ENCODE measurements at places on chromosomes 6 and 20.

- DNase-seq: no peak
Measured at GRCh38 chr6:140847262-140847645, 1285.5 kb upstream of the GJE1 start.

DNA sequence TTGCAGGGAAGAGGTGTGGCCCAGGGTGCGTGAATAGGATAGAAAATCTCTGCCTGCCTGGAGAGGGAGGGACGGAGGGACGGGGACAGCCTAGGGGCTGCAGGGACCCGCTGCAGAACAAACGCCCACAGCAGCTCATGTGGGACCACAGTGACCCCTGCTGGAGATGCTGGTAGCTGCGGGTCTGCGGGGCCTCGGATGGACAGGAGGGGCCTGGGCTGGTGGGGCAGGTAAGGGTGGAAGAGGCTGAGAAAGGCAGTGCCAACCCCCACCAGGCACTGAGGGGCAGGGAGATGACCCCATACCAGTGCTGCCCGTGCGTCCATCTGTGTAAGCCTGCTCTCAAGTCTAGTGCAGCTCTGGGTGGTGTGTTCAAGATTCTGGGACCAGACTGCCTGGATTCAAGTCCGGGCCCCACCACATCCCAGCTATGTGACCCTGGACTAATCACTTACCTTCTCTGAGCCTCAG, 39.4 kb downstream of the KIAA1755 start:
- DNase-seq: peak; percentile 58

DNA sequence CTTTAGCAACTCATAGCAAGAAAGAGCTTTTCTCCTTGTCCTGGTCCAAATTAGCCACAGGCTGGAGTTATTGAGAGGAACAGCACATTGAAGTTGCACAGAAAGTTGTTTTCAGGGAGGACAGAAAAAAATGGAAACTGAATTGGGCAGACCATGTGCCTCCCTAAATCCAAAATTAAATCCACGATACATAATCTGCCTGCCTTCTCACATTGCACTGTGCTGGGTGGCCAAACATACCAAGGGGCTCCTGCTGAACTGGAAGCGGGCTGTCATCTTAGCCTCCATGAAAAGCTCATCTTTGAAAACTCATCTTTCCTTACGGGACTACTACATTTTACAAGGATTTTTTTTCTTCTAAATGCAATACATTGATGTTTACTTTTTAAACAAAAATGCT, 59.9 kb downstream of the TNFAIP3 start:
- DNase-seq: no peak

DNA sequence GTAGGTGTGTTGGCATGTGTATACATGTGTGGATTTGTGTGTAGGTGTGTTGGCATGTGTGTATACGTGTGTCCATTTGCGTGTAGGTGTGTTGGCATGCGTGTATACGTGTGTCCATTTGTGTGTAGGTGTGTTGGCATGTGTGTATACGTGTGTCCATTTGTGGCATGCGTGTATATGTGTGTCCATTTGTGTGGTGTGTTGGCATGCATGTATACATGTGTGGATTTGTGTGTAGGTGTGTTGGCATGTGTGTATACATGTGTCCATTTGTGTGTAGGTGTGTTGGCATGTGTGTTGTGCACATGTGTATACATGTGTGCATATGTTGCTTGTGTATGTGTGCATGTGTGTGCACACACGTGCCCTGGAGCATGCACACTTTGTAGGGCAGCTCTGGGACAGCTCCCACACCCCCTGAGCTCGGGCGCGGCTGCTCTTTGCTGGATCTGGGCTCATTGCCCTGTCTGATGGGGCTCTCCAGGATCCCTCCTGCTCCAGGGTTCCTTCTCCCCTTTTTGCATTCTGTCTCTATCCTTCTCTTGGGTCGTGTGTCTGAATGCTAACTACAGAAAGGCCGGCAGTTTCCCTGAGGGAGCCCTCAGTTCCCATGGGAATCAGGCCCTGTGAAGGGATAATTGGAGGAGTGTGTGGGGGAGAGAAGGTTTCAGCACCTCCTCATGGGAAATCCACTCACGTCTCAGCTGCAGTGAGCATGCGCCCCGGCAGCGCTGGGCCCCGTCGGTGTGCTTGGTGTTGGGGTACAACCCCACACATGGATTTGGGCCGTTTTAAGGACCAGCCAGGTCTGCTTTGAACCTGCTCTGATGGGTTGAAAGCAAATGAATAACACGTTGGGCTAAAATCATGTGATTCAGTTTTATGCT, 102.0 kb downstream of the ERMARD start:
- DNase-seq: no peak

GRCh38 chr20:33835615-33836172, 24.5 kb downstream of the CHMP4B start:
- DNase-seq: no peak

- no peak for DNase-seq
Measured at GRCh38 chr6:2109796-2110195, 135.6 kb downstream of the GMDS start.

- DNase-seq: peak; percentile 32
Measured at GRCh38 chr6:46419576-46420002, 71.7 kb downstream of the RCAN2 start.

DNA sequence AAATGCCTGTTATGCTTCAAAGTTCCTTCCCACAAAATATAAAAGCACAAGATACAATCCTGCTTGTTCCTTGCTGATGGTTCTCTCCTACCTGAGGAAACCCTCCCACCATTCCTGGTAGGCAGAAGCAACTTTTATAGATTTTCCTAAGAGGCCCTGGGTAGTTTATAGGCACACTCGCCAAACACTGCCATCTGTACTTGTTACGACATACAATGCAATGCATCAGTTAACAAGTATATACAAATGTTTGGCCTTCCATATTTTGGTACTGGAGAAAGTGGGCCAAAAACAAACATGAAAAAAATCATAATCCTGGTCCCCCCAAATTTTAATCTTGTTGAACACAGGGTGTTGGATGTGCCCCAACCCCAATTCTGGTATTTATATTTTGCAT, 16.6 kb downstream of the MCM9 start:
- no peak for DNase-seq

DNA sequence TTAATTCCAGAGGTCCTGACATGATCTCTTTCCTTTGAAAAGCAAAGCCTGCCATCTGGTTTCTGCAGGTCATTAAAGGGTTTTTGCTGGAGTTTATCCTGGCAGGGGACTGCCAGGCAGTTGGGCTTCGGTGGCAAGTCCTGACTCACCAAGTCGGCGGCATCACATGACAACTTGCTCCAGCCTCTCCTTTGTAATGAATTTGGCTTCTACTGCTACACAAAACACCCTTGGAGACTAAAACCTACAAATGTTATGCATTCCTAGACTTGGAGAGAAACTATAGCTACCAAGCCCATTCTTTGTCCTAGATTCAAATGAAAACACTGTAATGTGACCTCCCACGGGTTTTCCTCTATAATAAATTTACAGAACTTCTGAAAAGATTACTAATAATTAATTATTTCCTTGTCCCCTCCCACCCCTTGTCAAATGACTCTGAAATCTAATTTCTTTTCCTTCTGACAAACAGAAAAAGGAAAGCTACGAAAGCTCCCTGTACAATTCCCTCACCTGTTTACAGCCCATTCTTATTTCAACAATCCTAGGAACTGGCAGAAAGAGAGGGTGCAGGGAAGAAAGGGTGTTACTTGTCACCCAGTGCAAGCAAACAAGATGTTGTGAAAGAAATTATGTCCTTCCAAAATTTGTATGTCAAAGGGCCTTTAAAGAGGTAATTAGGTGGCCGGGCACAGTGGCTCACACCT, 62.9 kb downstream of the QRSL1 start:
- peak; percentile 22 for DNase-seq

DNA sequence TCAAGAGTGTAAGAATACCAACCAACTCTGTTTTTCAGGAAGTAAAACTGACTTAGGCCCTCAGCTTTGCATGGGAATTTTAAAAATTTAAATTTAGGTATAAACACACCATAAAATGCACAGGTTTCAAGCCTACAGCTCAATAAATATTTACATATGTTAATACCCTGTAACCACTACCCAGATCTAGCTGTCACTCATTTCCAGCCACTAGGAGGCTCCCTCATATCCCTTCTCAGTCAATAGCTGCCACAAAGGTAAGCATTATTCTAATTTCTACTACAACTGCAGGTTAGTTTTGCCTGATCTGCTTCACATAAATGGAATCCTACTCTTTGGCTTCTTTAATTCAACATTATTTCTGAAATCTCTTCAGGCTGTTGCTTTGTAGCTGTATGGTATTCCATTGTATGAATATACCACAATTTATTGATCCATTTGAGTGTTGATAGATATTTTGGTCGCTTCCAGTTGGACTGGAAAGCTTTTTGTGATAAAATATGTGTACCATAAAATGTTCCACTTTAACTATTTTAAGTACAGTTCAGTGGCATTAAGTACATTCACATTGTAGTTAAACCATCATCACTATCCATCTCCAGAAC, 32.5 kb upstream of the MEI4 start:
- no peak for DNase-seq

DNA sequence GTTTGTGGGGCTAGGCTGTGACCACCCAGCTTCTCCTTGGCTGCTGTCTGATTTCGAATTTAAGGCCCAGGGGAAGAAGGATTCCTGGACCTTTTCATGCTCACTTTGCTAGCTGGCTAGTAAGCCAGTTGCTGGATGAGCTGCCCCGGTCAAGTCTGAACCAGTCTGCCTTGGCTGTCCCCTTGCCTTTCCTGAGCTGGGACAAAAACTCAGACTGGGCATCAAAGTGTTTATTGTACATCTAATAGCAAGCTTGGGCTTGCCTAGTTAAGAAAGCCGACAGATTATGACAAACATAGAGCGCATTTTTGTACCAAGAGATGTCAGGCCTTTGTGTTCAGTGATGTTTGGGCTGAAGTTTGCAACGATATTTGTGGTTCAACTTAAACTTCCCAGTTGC, 750 bp upstream of the PAK5 start:
- DNase-seq: no peak

DNA sequence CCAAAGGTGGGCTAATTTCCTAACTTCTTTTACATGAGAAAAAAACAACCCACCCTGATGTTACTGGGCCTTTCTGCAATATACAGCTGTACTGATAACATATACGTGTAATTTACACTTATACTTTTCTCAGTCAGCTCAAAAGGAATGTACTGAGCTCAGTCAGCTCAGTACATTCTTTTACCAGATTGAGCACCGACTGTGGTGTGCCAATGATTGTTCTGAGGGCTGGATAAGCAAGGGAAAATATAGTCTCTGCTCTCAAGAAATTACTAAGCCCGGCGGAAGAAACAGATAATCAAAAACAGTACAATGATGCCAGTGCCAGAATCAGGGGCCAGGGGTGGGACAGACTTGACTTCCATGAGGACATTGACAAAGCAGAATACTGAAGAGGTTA, 10.0 kb upstream of the BLOC1S5 start:
- DNase-seq: no peak

DNA sequence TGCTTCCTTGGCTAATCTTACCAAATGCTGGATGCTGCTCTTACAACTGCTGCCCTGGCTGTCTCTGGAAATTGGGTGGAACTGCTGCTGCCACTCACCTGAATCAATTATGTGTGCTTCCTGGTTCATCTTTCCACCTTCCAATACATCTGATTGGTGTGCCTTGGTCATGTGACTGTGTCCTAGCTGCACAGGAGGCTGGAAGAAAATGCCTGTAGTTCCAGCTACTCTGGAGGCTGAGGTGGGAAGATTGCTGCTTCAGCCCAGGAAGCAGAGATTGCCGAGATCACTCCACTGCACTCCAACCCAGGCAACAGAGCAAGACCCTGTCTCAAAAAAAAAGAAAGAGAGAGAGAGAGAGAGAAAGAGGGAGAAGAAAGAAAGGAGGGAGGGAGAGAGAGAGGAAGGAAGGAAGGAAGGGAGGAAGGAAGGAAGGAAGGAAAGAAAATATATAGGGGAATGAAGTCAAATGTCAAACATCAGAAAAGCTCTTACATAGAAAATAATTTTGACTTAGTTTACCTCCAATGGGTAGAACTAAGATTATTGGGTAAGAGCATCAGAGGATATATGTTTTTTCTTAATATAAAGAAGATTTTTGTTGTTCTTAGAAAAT, 14.1 kb upstream of the PPARD start:
- DNase-seq: no peak

DNA sequence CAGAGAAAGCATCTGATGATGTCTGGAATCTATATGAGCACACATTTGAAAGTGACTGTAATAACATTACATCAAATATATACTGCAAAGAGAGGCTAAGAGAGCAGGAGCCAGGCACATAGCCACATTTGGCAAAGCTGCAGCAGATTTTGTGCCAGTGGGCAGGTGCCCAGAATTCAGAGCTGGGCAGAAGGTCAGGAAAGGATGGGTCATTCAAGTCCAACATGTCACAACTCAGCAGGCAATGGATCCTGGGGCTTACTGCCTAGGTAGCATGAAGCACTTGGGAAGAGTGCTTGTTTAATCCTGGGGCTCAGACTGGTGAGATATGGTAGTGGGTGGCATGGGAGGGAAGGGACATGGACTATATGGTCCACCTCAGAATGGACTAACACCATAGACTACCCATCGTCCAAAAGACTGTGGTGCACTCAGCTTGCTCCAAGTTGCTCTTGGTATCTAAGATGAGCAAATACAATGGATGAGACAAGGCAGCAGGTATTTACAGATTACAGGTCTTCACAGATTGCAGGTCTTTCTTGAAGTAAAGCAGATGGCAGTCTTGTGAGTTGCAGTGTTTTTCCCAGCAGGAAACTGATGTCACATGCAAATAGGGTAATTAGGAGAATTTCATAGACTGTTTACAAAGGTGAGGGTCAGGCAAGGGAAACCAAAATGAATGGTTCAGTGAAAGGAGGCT, 31.2 kb upstream of the SHLD1 start:
- no peak for DNase-seq

Data from NCI-H1694 (cell line).